Stimulated activated naive CD4-positive, alpha-beta T cell (primary cell): ENCODE measurements at places on chromosomes 6 and 20.

DNA sequence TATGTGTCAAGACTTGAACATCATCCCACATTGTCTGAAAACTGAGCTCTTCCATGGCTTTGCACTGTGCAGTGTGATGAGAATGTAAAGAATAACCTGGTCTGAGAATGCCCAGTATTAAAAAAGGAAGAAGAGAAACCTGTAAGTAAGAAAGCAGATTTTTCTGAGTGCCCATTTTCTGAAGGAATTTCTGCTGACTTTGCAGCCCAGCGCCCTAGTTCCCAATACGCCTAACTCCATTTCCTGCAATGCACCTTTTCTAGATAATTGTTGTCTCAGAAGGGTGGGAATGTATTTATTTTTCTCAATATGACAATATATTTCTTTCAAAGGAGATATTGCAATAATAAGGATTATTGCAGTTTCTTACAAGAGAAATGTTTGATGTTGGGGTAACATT is 231.5 kb downstream of the HAO1 start:
- DNase-seq = no peak

- no peak for DNase-seq
These were observed 352.1 kb upstream of the SOX4 start for GRCh38 chr6:21241231-21242130.

GRCh38 chr6:131213501-131213990 is 78.3 kb downstream of the AKAP7 start:
- no peak for DNase-seq

DNA sequence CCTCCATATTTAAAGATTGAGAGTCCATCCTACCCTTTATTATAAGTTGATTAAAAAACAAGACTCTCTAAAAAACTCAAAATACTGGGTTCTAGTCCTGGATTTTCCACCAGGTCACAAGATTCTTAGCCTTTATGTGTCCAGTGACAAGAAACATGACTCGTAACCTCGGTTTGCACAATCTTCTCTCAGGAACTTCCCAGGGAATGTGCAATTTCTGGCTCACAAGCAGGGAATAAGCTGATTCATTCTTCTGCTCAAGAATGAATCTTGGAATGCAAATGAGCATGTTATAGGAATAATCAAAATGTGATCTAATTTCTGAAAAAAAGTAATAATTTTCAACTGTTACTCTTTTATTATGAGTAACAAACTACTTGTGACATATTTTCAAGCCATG is 45.1 kb downstream of the OGFRL1 start:
- no peak for DNase-seq

DNA sequence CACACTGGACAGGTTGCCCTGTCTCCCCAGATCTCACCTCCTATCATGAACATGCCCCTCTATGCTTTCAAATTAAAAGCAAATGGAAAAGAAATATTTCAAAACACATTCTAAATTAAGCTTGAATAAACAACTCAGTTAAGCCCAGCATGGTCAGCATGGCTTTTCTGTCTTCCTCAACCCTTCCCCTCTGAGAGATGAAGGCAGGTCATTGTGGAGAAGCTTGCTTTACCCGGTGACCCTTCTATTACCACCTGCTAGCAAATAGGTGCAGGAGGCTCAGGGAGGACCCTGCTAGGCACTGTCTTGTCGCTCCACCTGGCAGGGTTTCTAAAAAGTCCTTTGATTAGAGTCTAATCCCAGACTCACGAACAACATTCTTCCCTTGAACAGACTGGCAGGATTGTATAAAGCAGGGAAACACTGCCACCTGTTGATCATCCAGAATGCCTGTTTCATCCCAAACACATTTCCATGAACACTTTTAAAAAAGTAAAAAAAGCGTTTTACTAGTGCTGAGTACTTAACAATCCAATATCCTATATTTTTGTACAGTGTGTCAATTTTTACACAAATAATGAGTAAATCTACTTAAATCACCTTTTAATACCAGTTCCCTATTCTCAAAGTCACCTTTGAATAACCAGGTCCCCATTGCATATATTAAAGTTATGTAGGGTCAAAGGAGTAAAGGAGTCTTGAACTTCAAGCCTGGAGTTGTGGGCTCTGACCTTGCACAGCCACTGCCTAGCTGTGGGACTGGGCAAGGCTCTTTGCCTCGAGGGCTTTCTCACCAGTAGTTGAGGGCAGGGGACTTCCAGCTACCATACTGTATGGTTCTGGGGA is 75.5 kb downstream of the GPR6 start:
- no peak for DNase-seq

- DNase-seq = peak; percentile 46
These were observed 117.5 kb upstream of the CEP85L start for GRCh38 chr6:118768904-118769325.

DNA sequence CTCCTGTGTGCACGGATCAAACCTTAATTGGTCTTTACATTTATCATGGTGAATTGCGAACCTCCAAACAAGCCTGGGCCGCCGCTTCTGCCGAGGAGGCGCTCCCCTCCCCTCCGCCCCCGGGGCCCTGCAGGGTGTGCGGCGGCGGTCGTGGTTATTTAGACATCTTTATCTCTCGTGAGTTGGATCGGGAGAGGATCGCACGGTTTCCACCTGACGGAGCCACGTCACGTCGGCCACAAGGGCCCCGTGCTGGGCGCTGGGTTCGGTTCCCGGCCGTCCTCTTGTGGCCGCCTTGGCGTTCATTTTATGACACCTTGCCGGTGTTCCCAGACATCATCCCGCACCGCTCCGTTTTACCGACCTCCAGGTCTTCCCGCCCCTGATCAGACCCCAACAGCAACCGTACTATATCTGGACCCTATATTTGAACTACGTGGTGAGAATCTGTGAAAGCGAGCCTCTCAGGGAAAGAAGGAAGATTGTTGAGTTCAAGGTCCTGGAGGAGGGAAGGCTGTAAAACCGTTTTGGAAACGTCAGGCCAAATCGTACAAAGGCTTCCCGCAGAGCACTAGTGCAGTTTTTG is 1.3 kb upstream of the CNR1 start:
- no peak for DNase-seq

- DNase-seq = no peak
These were observed 312.2 kb downstream of the ADGRG6 start for GRCh38 chr6:142613981-142614380.

DNA sequence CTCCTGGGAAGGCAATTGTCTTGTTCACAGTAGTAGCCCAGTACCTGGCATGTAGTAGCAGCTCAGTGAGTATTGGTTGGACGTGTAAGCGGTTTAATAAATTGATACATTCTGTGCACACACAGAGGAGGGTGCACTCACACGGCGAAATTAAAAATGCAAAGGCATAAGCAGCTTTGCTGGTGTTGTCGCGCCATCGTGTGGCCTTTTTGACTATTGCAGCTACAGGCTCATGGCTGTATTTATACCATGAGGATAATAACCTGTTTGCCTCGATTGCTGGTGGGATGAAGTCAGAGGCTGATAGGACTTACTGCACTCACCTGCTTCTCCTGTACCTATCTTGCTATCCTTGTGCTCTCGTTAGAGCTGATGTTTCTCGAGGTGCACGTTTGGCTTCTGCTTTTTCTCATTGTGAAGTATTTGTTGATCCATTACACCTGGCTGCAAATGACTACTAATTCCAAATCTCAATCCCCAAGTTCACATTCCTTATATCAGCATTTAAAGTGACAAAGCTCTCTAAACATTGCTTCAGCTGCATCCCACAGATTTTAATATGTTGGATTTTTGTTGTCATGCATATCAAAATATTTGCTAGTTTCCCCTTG is 61.5 kb downstream of the TBXT start:
- peak; percentile 28 for DNase-seq

DNA sequence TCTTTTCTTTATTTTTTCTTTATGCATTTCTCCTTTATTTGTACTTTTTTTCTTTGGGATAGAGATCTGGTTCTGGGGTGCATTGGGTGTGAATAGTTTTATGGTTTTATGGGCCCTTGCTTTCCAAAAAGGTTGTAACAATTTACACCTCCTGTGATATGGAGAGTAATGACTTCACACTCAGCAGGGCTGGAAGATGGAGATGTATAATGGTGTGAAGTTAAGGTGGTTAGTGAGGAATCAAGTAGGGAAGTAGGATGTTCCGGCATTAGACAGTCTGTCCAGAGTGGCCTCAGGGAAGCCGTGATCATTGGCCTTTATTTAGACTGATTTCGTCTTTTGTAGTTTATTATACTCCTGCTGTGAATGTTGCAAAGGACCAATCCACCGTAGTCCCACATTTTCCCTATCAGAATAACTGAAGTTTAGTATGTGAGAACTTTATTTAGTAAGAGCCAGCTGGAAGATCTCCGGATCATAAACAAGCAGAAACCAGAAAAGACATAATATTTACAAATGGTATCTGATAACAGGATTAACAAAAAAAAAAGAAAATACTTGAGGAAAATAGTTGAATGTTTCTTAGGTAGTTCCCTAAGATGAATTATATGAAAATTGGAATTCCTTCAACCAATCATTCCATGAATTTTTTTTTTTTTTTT is 255.5 kb downstream of the TBC1D7 start:
- DNase-seq = no peak

- DNase-seq = no peak
These were observed 47.1 kb downstream of the E2F3 start for GRCh38 chr6:20448828-20449227.

DNA sequence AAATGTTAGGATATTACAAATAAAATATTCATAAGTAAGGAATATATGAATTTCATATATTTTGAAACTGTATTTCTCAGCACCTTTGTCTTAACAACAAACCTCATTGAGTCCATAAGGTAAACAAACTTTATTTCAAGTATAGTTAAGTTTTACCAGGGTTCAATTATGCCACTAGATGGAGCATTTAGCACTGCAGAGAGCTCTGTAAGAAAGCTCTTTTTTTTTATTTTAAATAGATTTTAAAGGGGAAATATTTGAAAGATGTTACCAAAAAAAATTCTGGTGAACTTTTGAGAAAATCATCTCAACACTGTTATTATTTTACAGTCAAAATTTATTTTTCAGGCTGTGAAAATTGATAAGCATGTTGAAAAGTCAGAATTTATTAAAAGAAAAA is 955.2 kb upstream of the EYS start:
- DNase-seq = no peak

DNA sequence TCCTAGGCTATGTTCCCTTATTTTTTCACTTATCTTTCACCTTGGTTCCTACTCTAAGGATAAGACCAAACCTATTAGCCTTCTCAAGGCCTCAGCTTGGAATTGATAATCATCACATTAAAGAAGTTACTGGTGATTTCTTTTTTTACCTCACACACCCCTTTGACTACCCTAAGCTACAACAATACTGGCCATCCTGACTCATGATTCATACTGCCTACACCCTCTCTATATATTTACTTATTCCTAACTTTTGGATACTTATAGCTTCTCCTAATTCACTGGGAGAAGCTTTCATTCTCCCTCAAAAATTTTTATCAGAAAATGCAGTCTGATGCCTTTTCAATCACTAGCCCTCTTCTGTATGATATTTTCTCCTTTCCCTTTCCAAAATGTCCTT is 256.1 kb downstream of the TBX18 start:
- no peak for DNase-seq

DNA sequence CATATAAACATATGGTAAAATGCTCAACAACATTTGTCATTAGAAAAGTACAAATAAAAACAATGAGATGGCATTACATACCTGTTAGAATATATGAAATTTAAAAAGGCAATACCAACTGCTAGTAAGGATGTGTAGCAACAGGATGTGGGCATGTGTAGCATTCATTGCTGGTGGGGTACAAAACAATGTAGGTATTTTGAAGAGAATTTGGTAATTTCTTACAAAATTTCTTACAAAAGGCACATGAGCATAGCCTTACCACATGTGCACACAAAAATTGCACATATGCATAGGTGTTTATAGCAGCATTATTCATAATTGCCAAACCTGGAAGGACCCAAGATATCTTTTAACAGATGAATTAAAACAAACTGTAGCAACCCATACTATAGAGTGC is 1355.1 kb upstream of the CITED2 start:
- DNase-seq = no peak

DNA sequence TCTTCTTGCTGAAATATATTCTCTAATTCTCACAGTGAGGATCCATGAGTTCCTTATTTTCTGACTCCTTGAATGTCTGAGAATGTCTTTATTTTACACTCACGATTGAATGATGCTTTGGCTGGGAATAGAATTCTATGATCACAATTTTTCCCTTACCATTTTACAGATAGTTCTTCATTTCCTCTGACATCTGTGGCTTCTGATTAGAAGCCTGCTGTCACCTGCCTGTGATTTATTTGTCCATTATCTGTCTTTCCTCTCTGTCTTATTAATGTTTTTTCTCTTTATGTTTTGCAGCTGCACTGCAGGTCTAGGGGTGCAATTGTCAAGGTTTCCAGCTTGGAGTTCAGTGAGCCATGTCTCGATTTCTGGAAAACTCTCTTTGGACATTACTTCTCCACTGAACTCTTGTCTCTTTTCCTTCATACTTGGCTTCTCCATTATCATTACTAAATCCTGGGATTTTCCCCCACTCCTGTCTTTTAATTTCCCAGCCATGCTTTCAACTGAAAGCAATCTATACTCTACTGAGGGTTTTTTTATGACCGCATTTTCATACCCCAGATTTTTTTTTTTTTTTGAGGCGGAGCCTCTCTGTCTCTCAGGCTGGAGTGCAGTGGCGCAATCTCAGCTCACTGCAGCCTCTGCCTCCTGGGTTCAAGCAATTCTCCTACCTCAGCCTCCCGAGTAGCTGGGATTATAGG is 121.2 kb upstream of the PRND start:
- DNase-seq = no peak

GRCh38 chr20:25600632-25601031 is 15.3 kb upstream of the NINL start:
- no peak for DNase-seq

DNA sequence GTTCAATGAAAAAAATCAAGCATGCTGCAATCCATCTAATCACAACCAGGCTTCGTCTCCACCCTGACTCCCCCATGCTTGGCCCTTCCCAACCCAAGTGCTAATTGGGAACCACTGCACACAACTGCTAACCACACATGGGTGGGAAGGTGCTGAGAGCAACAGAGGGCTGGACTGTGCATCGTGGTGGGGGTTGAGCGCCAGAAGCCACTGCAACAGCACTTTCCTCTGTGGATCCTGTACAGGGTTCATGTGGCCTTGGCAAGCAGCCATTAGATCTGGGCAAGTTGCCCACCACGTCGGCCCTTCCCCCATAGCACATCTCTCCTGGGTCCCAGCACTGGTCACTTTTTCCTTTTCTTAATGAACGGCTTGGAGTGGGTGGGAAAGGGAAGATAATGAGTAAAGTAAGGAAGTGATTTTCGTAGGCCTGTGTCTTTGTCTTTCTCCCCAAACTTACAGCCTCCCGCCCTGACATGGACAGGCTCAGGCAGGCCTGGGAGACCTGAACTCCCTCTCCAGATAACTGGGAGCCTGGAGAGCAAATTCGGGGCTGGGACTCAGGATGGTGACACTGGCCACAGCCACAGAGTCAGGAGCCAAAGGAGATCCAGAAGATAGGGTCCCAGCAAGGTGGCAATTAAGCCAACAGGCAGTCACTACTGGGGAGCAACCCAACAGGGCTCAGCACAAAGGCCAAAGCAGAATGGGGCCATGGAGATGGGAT is 34.4 kb upstream of the MRPS10 start:
- no peak for DNase-seq

- DNase-seq = no peak
These were observed 26.7 kb downstream of the ZNF337 start for GRCh38 chr20:25669826-25670422.
